Activated CD4-positive, alpha-beta T cell treated with anti-CD3 and anti-CD28 coated beads, Interleukin-2, amount 50 U/mL, for 4 hours (primary cell): ENCODE measurements at places on chromosomes 1 and 21.

DNA sequence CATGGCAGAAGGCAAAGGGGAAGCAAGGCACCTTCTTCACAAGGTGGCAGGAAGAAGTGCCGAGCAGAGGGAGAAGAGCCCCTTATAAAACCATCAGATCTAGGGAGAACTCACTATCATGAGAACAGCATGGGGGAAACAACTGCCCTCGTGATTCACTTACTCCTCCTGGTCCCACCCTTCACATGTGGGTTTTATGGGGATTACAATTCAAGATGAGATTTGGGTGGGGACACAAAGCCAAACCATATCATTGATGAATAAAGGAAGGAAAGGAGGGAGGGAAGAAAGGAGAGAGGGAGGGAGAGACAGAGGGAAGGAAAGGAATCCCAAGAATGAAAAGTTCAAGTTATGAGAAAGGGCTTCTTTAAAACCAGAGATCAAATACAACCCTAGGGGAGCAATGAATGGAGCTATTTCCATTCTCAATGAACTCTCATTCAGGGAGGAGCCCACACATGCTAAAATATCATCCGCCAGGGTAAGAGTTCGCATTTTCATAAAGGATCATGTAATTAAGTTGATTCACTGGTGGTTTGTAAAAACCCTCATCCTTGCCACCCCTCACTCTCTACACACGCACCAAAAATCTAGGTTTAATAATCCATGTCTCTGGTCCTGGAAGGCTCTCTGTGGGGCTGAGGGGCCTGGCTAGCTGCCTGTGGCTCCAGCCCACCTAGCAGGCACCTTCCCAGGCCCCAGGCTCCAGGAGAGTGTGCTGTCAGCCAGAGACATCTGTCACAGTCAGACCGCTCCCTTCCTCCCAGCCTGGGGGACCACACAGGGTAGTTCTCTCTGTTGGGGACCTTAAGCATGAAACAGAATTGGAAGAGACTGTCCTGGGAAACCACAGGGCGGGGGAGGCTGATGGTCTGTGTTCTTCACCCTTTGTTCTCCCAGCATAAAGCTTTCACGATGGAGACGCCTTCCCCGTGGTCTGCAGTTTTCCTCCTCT lies 94.0 kb downstream of the CCDC185 start:
- no peak for DNase-seq

GRCh38 chr21:40696246-40696645 lies 150.7 kb downstream of the DSCAM start:
- DNase-seq, result no peak

GRCh38 chr1:59879996-59880505 lies 46.5 kb downstream of the CYP2J2 start:
- DNase-seq, result no peak

DNA sequence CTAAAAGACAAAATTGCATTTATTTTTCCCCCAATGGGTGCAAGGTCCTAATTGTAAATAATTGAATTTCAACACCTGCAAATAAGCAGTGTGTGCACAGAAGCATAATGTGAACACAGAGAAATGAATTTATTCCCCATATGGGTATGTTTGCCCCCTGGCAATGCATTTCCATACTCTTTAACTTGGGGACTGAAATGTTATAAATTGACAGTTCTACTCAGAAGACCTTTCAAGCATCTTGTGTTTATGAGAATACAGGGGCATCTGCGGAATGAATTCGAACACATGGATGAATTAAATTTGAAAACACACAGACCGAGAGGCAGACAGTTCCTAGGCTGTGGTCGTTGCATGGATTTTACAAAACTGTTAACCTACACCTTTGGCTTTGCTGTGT lies 3.5 kb downstream of the PBX1 start:
- no peak for DNase-seq

- no peak for DNase-seq
Measured at GRCh38 chr1:37274486-37274885, 199.9 kb upstream of the ZC3H12A start.

DNA sequence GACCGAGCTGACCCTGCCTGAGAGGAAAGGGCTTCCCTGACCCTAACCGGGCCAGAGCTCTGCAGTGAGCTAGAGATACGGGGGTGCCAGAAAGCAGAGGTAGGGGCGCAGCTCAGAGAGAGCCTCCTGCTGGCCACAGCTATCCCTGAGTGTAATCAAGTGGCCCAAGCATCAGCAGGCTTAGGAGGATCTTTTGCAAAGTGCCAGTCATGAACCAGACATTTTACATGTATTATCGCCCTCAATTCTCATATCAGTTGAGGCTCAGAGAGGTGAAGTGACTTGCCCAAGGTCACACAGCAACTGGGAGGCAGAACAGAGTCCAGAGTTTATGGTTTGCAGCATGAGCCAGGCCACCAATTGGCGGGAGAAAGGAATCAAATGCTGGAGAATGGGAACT lies 7.0 kb upstream of the ID3 start:
- DNase-seq, result no peak

DNA sequence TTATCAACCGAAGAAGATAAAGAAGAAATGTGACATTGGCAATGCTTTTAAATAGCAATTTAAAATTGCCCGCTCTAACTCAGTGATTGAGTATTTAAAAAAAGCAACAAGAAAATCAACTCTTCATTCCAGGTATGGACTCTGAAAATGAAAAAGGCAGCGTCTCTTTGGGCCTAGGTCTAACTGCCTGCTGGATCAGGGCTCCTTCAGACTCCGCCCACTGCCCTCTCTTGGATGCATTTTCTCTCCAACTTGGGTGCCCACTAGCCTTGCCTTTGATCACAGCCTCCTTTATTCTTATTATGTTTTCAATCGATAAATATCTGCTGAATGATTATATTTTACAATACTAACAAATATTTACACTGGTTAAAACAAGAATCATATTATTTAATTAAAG lies 268.9 kb downstream of the MRPL39 start:
- DNase-seq, result no peak

DNA sequence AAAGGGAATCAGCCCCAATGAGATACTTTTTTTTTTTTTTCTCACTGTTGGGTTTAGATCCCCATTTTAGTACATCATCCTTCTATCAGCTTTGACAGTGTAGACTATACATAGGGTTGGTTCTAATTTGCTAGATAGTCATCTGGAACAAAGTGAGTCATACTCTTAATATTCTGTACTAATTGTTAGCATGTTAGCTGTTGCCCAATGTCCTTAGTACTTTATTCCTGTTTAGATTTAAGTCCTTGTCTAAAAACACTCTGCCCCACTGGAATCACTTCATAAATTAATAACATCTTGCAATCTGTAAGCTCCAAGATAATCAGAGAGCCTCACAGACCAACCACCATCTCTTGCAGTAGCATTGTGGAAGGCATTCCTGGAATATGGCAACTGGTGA lies 209.8 kb upstream of the KIAA0040 start:
- DNase-seq, result no peak

DNA sequence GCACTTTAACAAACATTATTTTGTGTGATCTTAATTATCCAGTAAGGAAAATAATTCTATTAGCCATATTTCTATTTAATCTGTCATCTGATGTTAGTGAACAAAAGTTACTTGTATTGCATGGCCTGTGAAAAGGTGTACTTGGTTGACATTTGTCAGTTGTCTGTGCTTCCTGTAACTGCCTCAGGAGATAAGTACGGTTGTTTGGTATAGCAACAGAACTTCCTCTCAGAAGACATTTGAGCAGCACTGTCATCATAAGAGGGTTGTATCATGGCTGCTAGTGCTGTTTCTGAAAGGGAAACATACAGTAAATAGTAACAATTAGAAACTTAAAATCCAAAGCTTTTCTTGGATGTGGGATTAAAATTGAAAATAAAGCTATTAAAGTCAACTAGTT lies 3.4 kb downstream of the BLZF1 start:
- no peak for DNase-seq

DNA sequence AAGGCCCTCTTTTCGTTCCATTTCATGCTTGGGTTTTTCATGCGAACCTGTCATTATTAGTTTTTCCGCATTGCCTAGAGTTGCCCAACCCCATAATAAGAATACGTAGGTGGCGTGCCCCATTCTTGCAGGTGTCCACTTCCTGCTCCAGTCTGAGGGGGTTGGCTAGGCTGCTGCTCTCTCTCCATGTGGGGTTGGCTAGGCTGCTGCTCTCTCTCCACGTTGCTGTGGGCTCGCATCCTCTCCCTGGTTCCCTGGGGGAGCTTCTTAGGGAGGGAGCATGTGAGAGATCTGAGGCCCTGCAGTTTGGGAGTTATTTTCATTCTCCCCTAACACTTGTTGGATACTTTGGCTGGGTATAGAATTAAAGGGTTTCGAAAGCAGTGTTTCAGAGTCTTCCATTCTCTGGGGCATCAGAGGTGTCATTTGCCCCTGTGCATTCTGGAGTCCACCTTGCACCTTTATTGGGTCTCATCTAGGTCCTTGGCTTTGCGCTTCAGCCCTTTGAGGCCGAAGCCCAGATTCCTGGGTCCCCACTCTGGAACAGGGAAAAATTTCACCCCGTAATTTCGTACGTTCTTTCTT lies 8.6 kb downstream of the C1orf35 start:
- DNase-seq, result no peak

GRCh38 chr1:185645686-185646085 lies 88.5 kb upstream of the HMCN1 start:
- no peak for DNase-seq

DNA sequence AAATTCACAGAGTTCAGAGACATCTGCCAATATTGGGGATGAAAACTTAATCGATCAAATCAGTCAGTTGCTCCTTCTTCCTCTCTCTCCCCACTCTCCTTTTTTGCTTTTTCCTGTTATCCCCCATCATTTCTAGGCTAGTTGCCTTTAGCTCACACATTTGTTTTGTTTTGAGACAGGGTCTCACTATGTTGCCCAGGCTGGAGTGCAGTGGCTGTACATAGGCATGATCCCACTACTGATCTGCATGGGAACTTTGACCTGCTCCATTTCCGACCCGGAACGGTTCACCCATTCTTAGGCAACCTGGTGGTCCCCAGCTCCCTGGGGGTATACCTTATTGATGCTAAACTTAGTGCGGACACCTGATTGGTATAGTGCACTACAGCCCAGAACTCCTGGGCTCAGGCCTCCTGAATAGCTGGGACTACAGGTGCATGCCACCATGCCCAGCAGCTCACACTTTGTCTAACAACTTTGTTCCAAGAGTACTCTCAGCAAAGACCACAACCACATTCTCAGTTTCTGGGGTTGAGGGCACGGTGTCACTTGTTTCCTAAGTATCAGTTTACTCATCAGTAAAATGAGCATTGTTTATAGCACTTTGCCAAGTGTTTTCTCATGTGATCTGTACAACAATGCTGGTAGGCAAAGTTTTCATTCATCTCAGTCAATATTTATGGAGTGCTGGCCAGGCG lies 6.7 kb upstream of the ELOA start:
- no peak for DNase-seq

DNA sequence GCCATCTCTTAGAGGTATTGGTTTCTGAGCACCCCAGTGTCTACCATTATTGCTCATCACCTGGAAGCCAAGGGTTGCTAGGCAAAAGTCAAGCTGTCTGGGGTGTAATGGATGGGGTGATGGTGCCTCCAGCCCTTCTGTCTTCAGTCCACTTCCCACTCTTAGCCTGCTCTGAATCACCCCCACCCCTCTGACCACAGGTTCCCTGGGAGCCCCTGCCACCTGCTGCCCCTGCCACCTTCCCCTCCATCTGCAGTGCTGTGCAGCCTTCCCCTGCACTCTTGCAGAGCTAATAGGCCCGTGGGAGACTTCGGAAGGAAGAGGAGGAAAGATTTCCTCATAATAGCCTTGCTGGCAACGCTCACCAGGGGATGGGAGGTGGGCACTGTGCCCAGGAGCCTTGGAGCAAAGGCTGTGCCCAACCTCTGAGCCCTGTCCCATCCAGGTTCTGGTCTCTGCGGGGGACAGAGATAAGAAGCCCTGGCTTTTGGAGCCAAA lies 35.5 kb downstream of the CAPN2 start:
- no peak for DNase-seq

DNA sequence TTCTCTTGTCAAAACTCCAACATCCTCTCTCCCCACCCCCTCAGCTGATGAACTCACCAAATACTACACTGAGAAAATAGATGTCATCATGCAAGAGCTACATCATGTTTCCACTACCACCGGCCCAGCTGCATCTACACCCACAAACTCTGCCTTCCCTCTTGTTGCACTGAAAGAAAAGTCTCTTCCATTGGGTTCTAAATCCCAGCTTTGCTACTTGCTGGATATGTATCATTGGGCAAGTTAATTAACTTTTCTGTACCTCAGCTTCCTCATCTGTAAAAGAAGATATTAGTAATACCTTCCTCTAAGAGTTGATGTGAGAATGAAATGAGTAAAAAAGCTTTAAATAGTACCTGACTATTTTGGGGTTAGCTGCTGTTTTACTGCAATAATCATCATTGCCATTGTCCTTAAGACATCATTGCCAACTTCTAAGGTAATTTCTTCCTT lies 108.6 kb downstream of the OLFML2B start:
- peak; percentile 7 for DNase-seq
